ENCODE measurements at places on chromosomes 4 and X.

GRCh38 chrX:39157006-39157405 is 355.7 kb downstream of the MID1IP1 start:
- no peak for DNase-seq

DNA sequence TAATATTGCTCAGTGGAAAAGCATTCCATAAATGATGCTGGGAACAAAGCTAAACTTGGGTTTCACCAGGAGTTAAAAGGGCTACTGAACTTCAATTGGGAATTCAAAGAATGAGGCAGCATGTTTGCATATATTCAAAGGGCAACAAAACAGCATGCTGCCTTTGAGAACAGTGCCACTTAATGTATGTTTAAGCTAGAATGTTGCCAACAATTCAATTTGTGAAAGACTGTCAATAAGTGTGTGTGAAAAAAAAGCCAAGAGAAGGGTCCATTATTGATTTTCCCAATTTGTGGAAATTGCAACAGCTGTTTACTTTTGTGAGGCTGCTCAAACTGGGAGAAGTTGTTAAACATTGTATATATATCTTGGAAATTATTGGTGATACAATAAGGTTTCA is 701.9 kb upstream of the ACTRT1 start:
- DNase-seq: no peak

DNA sequence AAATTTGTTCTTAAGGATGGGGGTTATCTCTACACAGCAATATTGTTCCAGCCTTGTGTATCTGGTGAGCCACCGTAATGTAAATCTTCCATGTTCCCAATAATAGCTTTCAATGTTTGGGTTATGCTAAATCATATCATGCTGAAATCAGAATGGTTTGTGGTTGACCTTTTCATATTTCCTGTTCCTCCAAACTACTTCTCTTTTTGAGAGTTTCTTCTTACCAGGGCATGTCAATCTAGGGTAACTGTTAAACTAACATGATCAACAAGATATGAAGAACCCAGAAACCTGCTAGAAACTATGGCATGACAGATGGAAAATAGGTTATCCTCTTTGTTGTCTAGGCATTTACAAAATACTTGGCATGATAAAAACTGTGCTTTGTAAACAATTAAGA is 22.0 kb downstream of the TNMD start:
- no peak for DNase-seq

GRCh38 chr4:211033-211511 is 86.8 kb downstream of the ZNF718 start:
- no peak for DNase-seq

GRCh38 chr4:3871181-3871852 is 105.1 kb downstream of the ADRA2C start:
- DNase-seq: no peak

DNA sequence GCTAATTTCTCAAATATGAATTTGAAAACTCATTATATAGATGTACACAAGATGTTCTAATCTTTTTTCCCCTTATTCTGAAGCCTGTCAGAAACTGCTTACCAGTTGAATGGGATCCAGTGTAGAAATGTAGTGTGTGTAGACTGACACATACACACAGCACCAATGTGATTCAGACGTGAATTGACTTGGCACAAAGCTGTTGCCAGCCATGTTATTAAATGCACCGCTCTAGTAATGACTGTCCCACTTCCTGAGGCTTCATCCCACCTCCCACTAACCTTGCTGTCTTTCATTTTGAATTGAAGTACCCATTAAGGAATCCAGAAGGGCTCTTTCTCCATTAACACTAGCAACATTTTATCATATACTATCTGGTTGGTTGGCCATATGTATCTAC is 146.6 kb downstream of the PPA2 start:
- no peak for DNase-seq

- DNase-seq: no peak
These were observed 153.8 kb upstream of the RAPGEF2 start for GRCh38 chr4:158949099-158949498.

GRCh38 chrX:137062915-137063617 is 29.3 kb upstream of the GPR101 start:
- DNase-seq: no peak

GRCh38 chr4:24382381-24382780 is 202.0 kb downstream of the DHX15 start:
- DNase-seq: no peak

DNA sequence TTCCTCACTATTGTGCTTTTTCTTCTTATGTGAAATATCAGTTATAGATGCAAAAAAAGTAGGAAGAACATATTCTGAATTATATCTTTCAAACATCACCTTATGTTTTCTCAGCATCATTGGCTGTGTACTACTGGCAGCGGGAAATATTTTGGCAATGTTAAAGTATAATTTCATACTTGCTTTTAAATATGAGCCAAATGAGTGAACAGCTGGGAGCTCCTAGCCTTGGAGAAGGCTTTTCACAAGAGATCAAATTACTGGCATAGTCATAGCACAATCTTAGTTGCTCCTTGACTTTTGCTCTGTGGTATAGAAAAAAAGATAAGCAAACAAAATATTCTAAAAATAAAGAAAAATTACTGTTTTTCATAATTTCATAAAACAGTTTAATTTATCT is 1575.8 kb upstream of the PABPC4L start:
- DNase-seq: no peak

DNA sequence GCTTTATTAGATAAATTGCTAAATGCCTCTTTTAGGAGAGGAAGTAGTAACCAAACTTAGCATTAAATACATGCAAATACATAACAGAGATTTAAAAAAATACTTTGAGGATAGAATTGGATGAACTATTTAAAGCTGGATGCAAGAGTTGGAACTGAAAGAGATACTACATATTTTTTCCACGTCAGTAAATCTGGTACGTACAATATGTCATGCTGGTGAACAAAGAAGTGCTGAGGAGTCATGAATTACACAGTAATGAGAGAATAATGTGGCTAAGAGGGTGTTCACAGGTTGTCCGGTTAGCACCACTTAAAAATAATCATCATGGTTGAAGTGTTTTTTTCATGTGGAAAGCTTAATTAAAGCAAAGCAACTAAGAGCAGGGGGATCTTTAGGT is 184.1 kb upstream of the FRMPD4 start:
- DNase-seq: no peak

GRCh38 chr4:16197876-16198665 is 28.2 kb downstream of the TAPT1 start:
- DNase-seq: no peak

- DNase-seq: no peak
These were observed 45.2 kb downstream of the PDGFRA start for GRCh38 chr4:54274264-54274663.
